Pulmonary artery endothelial cell (primary cell): ENCODE measurements at places on chromosomes 1 and 21.

DNA sequence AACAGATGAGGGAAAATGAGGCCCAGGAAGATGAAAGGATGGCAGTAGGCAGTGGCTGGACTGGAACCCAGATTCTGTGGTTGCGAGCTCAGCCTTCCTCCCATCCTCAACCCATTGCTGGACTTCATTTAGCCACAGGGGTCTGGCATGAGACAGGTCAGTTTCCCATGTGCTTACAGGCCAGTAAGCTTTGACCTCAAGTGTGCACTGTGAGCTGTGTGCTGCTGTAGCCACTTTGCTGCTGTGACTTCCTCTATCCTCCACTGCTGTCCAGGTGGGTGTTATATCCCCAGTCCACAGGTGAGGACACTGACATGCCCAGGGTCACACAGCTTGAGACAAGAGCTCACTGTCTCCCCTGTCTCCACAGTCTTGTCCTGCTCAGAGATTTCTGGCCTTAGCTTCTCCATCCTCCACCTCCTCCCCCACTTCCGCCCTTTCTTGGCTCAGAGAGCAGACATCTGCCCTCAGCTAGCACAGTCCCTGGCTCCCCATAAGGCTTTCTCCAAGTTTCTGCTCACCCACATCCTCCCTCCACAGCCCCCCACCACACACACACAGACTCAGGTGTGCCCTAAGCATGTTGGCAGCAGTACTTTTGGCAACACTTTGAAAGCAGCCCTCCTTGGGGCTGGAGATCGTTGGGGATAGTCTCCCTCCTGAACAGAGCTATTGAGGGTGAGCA, 7.3 kb downstream of the IGSF21 start:
- DNase-seq, result no peak

- DNase-seq, result no peak
Observed at GRCh38 chr1:203282720-203283542, 22.4 kb upstream of the BTG2 start.

- no peak for DNase-seq
Observed at GRCh38 chr1:158830074-158830677, 975 bp upstream of the MNDA start.

GRCh38 chr1:10730985-10731384, 65.5 kb downstream of the CASZ1 start:
- no peak for DNase-seq

DNA sequence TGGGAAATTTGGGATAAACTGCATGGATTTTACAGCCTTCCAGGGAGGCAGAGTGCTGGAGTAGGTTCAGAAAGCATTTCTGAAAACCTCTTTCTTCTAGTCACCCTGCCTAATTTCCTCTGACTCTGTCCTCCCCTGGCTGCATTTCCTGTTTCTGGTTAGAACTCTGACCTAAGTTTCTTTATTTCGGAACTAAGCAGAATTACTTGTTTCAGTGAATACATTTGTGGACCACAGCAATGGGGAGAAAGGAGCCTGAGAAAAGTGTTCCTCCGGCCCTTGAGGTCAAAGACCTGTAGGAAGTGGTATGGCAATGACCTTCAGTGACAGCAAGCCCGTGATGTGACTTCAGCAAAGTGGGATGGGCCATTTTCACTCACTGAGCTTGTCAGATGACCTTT, 173.4 kb upstream of the RUNX1 start:
- DNase-seq, result no peak

DNA sequence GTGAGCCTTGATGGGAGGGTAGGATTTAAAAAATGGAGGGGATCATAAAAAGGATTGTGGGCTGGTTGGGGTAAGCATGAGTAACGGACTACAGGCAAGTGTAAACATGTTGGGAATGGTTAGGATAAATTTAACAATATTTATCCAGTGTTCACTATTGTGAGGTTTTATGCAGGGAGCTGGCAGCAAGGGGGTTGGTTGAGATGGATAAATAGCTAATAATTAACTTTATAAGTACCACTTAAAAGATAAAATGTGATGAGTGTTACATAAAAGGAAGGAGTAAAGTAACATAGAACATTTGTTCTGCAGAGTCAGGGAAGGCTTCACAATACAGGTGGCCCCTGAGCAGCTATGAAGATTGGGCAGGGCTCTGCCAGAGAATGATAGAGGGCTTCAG, 109.0 kb downstream of the NGF start:
- DNase-seq, result no peak

GRCh38 chr1:240946926-240947325, 335.0 kb upstream of the GREM2 start:
- no peak for DNase-seq

DNA sequence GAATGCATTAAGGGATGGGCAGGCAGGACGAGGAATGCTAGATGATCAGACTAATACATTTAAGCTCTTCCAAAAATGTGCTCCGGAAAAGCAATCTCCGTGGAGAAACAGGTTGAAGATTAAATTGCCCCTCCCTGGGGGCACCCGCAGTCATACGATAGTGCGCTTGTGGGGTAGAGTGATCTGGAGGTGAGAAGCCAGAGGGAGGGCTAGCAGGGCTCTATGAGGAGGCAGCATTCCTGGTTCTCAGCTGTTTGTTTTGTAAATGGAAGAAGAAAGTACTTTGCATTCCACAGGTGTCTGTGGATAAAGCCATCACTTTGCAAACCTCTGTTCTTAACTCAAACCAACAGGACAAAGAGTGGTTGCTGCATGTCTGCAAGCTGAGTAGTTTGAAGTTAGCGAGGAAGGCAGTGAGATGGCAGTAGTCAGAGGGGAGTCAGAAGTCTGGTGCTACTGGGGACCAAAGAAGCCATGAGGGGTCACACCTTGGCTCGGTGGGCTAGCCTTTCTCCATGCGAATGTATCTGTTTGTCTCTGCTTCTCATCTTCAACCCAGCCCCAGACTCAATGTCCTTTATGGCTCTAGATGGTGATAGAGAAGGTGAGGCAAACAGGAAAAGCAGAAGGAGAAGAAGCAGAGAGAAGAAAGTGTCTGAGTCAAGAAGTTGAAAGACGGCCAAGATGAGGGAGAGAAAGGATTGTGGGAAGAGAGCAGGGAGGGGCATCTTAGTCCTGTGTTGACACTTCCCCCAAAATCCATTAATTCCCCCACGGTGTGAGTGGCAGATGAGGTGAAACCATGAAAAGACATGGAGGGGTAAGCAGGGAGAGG, 65.2 kb upstream of the GJA8 start:
- no peak for DNase-seq

DNA sequence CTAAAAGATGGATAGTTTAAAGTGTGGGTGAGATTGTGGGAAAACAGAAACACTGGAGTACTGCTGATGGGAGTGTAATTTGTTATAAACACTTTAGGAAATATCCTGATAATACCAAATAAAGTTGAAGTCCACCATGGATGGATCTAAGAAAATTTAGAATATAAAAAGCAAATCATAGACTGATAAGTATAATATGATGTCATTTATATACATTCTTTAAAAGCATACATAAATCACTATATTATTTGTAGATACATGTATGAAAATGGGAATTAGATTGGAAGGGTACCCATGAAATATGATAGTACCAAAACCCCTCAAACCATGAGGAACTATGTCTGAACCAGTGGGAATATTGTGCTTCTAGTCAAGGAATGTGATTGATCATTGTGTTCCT, 7.9 kb downstream of the ZMPSTE24 start:
- no peak for DNase-seq

DNA sequence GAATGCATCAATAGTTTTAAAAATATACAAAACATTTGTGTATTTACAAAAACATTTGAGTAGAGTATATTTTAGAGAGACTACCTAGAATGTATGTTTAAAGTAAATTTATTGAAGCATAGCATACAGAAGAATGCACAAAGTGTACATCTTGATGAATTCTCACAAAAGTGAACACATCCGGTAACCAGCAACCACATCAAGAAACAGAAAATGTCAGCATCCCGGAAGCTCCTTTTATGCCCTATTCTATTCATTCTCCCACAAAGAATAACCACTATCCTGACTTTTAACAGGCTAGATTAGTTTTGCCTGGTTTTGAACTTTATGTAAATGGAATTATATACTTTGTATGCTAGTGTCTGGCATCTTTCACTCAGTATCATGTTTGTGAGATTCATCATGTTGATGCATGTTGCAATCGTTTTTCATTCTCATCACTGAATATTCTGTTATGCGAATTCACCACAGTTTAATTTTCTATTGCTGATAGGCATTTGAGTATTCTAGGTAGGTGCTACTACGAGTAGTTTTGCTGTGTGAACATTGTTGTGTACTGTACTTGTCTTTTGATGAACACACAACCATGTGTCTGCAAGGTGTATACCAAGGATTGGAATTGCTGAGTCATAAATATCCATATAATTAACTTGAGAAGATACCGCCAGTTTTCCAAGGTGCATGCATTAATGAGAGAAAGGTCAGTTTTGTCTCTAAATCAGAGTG, 75.4 kb downstream of the CACHD1 start:
- DNase-seq, result no peak

DNA sequence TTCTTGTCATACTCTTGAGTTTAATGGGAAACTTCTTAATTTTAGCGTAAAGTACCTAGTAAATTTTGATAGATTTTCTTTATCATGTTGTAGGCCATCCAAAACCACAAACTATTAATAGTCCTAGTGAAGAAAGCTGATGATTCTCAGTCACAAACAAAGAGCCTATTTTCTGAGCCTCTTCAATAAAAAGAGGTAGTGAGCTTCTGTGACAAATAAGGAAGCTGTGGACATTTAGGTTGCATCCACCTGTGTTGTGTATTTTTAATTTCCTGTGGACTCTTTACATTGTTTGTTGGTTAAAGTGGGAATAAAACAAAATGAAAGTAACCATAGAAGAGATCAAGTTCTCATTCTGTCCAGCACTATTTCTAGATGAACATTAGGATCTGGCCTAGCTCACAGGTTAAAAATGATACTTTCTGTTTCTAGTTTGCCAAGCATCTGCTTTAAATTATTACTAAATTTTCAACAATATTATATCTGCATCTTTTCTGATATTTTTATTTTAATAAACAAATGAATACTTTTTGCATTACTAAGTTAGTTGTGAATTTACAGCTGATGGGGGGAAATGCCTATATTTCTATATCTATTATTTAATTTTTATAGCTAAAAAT, 702.2 kb upstream of the ADGRL4 start:
- DNase-seq, result no peak

DNA sequence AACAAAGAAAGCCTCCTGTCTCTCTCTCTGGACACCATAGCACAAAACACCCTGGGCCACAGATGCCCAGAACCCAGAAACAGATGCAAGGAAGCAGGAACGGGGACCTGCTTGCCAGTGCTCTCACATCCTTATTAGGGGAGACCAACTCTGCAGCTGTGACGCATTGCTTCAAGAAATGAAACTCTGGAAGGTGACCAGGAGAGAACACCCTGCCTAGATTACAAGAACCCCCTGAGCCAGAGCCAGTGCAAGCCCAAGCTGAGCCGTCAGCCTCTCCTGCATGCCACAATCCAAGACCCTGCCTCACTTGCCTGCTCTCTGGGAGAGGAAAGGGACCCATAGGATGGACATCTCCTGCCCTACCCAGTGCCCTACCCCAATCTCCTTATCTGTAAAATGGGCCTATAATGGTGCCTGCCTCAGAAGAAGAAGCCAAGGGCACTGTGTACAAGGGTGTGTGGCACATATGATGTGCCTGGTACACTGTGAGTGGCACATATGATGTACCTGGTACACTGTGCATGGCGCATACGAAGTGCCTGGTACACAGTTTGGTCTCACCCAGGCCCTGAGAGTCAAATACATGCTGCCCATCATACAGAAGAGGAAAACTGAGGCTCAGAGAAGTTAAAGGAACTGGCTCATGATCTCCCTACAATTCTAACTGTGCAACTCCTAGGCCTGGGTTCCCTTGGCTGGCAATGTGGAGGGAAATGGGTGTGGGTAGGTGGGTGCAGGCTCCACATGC, 16.8 kb upstream of the FAM131C start:
- no peak for DNase-seq

GRCh38 chr1:17828991-17829390, 73.9 kb downstream of the ACTL8 start:
- DNase-seq, result no peak

- DNase-seq, result no peak
Observed at GRCh38 chr1:75074831-75075395, 59.3 kb upstream of the LHX8 start.
